ENCODE measurements at places on chromosomes 6 and 20.

- no peak for DNase-seq
Observed at GRCh38 chr6:70527071-70527737, 39.5 kb upstream of the SDHAF4 start.

DNA sequence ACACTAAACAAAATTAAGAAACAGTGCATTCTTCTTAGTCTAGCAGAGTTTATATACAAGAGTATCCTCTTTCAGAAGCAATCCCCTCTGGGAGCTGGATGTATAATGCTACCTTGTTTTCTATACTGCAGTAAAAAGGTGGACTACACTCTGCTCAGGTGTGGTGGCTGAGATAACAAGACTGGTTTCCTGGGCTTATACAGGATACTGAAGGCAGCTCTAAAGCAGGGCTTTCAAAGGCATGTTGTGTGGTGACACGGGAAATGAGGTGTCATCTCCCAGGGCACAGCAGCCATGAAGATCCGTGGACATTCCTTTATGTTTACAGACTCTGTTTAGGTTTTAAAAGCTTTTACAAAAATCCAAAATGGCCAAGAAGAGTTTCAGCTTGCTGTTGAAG is 136.7 kb downstream of the MAP3K4 start:
- DNase-seq = no peak

GRCh38 chr6:110226261-110226660 is 46.0 kb downstream of the CDC40 start:
- DNase-seq = no peak

DNA sequence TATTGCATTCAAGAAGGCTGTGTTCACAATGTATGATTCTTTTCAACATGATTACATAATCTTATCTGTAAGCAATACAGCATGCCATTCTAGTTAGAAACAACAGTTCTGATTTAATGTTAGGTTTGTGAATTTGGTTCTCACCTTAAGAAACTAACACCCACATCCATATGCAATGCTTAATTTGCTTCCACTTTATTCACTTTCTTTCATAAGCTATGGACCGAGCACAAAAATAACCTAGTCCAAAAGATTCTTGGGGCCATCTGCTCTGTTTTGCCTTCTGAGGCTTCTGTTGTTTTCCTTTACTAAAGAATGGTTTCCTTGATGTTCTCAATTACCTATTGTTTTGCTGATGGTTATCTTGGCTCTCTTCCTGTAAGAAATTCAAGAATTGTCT is 258.2 kb downstream of the EYS start:
- no peak for DNase-seq

GRCh38 chr6:74568861-74569260 is 637.0 kb downstream of the COL12A1 start:
- no peak for DNase-seq

DNA sequence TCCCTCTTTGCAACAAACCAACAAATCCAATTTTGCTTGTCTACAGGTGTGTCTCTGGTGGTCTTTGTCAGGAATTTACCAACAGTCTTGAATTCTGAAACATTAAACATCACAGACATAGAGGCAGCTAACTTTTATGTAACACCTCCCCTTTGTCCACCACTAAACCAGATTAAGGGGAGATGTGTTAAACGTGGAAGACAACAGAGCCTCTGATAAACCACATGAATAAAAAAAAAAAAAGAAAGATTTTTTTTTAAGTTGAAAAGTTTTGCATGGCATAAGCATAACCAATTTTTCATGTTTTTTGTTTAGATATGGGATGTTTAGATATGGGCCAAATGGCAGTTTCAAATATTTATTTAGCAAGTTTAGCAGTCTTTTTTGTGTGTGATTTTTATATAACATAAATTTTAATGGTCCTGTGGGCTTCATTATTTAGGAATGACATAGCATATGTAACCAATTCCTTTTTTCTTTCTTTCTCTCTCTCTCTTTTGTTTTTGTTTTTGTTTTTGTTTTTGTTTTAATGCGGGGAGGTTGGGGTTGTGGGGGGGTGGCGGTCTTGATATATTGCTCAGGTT is 60.7 kb upstream of the BTN3A2 start:
- no peak for DNase-seq

DNA sequence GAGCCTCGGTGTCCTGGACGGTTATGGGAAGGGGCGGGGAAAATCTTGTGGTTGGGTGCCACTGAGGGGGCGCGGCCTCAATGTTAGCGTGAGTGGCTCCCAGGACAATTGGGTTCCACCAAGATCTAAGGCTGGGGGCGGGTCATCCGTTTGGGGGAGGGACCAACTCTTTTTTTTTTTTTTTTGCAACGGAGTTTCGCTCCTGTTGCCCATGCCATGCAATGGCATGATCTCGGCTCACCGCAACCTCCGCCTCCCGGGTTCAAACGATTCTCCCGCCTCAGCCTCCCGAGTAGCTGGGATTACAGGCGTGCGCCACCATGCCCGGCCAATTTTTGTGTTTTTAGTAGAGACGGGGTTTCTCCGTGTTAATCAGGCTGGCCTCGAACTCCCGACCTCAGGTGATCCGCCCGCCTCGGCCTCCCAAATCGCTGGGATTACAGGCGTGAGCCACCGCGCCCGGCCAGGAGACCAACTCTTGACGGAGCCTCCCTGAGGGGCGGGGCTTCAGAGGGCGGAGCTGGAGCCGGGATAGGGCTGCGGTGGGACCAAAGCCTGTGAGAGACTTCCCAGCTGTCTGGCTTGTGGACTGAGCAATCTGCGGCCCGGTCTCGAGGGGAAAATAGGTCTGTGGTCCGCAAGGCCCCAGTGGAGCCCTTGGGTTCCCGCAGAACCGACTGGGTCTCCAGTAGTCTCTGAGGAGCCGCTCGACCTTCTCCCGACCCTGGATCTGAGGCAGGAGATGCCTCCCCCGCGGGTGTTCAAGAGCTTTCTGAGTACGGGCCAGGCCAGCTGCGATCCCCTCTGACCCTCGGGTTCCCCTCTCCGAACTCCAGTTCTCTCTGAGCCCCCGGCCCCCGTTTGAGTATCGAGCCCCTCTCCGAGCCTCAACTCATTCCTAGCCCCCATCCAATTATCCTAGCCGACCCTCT is 1.1 kb downstream of the SPAG4 start:
- DNase-seq = peak; percentile 96

DNA sequence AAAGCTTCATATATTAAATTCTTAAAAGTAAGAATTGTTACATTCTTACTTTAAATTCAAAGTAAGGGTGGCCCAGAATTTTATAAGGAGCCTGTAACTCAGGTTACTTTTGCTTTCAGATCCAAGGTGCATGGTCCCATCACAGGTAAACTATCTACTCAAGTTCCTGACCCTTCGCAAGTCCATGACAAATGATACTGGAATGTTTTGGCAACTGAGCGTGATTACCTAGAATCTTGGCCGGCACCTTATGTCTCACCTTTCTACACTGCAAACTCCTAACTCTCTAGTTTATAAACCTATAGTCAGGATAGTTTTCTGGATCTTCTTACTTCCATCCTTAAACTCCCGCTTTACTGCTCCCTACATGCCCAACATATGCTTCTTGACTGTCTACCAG is 67.9 kb upstream of the HMGN3 start:
- DNase-seq = no peak

- no peak for DNase-seq
Observed at GRCh38 chr6:105886066-105886813, 199.9 kb upstream of the PRDM1 start.

- DNase-seq = no peak
Observed at GRCh38 chr6:147509891-147510290, 1.4 kb downstream of the SAMD5 start.

GRCh38 chr6:132464538-132465256 is 48.2 kb downstream of the STX7 start:
- no peak for DNase-seq
